Caudate nucleus (tissue), 63 donors: ENCODE measurements at places on chromosomes 13 and 19.

DNA sequence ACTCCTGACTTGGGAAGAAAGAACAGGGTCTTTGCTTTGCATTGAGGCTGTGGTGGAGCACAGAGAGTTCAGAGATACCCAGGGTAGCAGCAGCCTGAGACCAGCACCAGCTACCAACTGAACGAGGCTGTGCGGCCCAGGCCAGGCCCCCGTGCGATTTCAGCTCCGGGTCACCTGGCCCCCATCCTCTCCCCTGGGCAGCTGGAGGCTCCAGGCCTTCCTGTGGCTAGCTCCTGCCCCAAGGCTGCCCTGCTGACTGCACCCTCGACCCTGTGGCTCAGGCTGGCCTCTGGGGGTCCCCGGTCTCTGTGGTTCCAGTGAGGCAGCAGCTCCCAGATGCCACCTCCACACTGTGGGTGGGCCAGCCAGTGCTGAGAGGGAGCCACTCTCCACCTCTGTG is 52.8 kb downstream of the MCF2L start:
- DNase-seq: no peak

GRCh38 chr13:74251778-74252519 is 117.7 kb upstream of the KLF12 start:
- DNase-seq: no peak

- no peak for DNase-seq
These were observed 1131.7 kb downstream of the SLITRK5 start for GRCh38 chr13:88802886-88803285.

DNA sequence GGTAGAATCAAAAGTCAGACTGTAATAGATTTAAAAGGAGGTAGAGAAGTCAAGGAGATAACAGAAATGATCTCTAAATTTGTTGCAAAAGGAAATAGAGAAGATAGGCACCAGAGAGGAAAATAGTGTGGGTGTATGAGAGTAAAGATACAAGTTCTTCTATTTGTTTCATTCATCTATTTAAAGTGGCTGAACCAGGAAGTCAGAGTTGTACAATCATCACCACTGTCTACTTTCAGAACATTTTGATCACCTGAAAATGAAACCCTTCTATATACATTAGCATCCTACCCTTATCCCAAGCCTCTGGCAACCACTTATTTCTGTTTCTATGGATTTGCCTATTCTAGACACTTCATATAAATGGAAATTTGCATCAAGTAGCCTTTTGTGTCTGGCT is 36.7 kb downstream of the INTS6 start:
- no peak for DNase-seq

DNA sequence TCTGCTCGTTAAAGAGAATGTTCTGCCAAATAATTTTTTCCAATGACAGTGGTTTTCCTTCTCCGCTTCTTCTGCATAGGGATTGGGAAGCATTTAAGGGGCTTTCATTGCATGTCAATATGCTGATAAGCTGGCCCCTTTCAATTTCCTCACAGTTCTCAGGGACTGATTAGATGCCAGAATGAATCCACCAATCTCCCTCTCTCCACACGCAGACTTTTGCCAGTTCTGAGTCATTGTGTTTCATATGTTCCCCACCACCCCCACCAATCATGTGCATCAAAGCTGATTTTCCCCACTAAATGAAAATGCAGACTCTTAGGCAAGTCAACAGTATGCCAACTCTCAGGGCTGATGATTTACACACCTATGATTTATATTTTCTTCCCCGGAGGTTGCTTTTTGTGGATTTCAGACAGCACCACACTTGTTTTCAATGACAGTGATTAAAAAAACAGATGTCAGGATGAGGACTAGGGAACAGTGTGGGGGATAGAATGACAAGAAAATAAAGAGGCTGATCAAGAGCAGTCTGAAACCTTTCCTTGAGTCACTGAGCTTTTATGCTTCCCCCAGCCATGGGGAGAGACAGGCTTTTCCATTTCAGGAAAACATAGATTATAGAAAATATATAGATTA is 47.9 kb upstream of the C13orf42 start:
- no peak for DNase-seq

GRCh38 chr19:15112385-15112784 is 5.2 kb downstream of the SYDE1 start:
- no peak for DNase-seq
